Neural progenitor cell (in vitro differentiated cells): ENCODE measurements at places on chromosomes 3 and 15.

DNA sequence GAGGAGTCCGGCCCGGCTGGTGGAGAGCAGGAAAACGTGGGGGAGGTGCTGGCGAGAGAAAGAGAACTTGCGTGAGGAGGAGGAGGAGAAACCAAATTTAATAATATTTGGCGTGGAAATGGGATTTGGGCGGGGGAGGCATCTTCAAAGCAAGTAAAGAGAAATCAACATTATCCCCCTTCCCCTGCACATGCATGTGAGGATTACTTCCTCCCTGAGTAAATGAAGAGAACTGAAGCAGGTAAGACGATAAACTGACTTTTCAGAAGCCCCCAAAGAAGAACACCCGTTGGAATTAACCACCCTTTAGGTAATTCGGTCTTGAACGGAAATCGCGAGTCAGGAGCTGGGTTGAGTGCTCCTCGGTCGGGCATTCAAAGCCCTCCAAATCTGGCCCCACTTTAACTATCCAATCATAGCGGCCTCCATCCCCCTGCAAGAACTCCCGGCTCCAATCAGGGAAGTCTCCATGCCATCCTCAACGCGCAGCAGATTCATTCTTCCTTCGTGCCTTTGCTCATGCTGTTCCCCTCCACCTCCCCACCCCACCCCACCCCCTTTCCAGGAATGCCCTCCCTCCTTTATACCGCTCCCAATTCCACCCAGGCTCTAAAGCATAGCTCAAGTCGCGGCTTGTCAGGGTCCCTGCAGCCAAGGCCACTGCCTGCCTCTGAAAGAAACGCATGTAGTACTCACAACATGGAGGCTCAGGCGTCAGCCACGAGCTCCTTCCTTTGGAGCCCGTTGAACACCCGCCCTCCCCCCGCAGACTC, 545 bp upstream of the RFX7 start:
- DNase-seq, result peak; percentile 80

- peak; percentile 33 for DNase-seq
These were observed 271.6 kb downstream of the CHL1 start for GRCh38 chr3:468172-468571.

DNA sequence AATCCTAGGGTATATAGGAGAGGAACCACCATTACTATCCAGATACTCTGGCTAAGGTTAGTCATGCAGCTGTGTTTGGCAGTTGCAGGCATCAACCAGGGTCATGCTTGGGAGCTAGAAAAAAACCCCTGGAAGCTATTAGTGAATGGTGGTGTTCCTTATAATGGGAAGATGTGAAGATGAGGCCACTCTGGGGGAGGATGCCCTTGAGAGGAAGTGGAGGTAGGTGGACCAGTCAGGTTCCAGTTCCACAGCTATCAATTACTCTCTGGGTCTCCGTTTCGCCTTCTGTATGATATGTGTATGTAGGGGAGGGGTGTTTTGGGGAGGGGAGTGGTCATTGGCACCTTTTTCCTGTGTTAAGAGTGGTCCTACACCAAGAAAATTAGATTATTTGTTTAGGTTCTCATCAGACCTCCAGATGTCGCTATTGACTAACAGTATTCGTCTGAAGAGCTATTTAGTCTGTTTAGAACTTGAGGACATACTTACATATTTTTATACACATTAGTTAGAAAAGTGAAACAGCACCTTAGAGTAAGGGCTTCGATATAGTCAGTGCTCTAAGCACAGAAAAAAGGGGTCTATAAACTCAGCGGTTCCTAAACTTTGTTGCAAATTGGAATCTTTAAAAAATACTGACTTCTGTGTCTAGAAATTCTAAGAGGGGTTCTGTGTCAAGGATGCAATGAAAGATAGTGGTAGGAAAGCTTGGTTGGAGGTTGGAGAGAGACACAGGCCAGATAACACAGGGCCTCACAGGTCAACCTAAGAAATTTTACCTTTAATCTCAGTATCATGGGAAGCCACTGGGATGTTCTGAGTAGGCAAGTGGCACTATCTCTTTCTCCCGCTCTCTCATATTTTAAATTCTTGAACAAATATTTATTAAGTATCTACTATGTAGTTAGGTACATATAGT, 9.1 kb upstream of the HPS3 start:
- peak; percentile 71 for DNase-seq

- DNase-seq, result no peak
These were observed 312.5 kb downstream of the ZNF621 start for GRCh38 chr3:40837300-40837699.

DNA sequence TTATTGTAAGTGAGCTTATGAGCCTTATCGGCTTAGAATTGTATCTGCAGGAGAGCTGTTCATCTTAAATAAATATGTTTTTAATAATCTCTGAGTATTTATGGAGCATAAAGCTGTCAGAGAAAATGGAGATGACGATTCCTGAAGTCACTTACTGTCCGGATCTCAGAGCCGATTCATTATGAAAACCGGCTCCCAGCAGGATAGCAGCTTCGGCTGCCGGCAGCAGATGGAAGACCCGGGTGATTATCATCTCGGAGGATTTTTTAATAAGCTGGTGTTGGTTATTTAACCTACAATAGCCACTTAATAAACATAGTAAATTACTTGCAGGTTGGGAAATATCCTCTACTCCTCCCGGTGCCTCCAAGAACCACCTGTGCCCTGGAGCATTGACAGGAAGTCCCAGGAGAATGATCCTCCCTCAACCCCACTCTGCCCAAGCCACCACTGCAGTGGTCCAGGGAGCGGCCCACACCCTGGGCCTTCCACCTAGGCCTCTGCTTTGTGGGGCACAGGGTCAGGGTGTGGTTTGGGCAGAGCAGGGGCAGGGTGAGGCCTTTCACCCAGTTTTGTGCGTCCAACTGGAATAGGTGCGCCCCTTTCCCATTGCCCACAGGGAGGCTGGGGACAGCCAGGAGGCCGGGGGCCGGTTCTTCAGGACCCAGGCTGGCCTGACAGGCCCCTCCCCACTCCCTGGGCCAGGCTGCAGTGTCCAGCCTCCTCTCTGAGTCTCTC, 42.2 kb upstream of the PRR23E start:
- no peak for DNase-seq

- DNase-seq, result no peak
These were observed 34.9 kb upstream of the SLC25A36 start for GRCh38 chr3:140906785-140907184.

DNA sequence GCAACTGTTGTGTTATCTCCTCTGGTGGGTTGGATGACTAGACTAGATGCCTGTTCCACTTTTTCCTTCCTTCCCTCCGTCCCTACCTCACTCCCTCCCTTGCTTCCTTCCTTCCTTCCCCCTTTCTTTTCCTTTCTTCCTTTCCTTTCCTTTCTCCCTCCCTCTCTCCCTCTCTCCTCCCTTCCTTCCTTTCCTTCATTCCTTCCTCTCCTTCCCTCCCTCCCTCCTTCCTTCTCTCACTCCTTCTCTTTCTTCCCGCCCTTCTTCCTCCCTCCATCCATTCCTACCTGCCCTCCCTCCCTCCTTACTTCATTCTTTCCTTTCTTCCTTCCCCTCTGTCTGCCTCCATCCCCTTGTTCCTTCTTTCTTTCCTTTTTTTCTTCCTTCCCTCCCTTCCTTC, 1045.3 kb downstream of the OTOL1 start:
- DNase-seq, result no peak

DNA sequence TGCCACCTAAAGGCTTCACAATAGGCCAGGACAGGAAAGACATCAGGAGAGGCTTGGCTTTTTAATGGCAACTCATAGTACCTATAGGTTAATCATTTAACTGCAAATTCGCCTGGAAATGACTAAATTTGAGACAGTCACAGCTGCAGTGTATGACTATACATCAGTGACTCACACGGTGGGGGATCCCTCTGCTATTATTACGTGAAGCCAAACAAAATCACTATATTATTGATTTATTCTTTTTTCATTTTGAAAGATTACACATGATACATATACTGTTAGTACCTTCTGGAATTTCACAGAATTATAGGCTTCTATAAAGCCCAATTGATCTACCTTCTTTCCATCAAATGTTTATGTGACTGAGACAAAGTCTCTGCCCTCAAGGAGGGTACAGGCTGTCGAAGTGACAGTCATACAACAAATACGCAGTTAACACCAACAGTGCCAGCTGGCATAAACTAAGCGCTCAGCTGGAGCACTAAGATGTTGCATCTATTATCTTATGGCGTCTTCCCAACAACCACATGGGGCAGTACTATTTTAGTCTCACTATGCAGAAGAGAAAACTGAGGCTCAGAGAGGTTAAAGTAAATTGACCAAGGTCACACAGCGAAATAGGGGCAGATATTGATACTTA, 82.0 kb upstream of the LMOD3 start:
- DNase-seq, result no peak

GRCh38 chr15:95664450-95664849, 666.0 kb upstream of the NR2F2 start:
- no peak for DNase-seq

DNA sequence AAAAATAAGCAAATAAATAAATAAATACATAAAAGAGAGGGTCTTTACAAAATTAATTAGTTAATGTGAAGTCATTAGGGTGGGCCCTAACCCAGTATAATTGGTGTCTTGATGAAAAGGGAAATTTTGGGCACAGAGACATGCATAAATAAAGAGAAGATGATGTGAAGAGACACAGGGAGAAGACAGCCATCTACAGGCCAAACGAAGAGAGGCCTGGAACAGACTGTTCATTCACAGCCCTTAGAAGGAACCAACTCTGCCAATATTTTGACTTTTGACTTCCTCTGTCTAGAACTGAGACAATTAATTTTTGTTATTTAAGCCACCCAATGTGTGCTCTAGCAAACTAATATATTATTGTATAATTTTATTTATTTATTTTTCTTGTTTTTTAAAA, 29.6 kb upstream of the SELENOK start:
- DNase-seq, result no peak

DNA sequence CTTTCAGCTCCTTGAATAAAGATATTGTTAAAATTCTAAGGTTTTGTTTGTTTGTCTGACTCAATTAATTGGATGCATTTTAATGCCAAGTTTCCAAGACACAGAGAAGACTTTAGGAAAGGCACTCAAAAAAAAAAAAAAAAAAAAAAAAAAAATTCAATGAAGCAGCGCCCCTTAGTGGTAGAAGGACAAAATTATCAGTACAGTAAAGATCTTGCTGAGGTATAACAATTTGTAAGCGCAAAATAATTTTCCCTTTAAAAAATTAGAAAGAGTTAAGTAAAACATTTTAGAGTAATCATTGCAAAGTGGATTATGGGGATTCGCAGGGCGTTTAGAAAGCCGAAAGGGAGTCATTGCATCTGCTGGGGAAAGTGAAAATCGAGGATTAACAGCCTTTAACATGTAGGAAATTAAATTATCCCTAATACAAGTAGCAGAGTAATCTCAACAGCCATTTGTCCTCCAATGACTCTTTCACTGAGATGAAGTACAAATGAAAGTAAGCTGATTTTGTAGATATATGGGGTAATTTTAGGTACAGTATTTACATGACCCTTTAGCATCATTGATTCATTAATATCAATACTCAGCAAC, 5.8 kb upstream of the DIS3L start:
- peak; percentile 38 for DNase-seq

GRCh38 chr15:82771789-82772607, 33.9 kb downstream of the FSD2 start:
- DNase-seq, result no peak

DNA sequence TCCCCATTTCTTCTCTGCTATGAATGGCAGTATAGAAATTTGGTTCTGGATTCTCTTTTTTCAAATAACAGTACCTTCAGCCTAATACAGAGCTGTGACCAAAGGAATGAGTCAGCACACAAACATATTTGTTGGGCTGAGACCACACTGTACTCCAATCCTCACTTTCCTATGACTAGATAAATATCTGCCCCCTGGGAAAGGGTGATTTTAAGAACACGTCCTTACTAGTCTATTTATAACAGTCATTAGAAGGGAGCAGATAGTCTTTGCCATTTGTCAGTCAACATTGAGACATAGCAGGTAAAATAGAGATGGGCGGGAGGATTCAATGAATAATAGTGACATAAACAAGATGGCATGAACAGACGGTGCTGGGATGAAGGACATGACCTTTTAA, 461.3 kb downstream of the MCTP2 start:
- DNase-seq, result no peak

GRCh38 chr3:58522759-58523425, 14.1 kb downstream of the ACOX2 start:
- no peak for DNase-seq

- peak; percentile 39 for DNase-seq
These were observed 234.1 kb upstream of the FEZF2 start for GRCh38 chr3:62607287-62608029.
